ENCODE measurements at places on chromosomes 11 and 22.

DNA sequence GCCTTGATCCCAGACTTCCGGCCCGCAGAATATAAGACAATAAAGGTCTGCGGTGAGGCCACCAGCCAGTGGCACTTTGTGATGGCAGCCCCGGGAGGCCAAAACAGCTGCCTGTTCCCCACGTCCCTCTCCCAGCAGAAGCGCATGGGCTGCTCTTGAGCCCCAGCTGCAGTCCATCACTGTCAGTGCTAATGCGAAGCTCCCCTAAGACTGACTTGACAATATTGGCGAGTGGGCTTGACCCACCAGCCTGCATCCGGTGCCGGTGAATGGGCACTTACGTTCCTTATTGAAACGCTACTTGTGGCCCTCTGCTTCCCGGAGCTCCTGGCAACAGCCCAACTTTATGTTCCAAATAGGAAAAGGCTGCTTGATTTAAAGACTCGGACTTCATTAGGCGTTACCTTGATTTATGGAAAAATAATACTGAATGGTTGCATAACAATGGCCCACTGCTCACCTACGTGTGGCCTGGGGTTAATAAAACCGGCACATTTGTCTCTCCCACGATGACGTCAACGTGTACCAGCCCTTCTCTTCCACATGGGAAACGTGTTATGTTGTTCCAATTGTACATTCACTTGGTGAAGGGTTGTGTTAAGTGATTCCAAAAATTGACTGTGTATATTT, 93.4 kb upstream of the SEPTIN5 start:
- no peak for DNase-seq

DNA sequence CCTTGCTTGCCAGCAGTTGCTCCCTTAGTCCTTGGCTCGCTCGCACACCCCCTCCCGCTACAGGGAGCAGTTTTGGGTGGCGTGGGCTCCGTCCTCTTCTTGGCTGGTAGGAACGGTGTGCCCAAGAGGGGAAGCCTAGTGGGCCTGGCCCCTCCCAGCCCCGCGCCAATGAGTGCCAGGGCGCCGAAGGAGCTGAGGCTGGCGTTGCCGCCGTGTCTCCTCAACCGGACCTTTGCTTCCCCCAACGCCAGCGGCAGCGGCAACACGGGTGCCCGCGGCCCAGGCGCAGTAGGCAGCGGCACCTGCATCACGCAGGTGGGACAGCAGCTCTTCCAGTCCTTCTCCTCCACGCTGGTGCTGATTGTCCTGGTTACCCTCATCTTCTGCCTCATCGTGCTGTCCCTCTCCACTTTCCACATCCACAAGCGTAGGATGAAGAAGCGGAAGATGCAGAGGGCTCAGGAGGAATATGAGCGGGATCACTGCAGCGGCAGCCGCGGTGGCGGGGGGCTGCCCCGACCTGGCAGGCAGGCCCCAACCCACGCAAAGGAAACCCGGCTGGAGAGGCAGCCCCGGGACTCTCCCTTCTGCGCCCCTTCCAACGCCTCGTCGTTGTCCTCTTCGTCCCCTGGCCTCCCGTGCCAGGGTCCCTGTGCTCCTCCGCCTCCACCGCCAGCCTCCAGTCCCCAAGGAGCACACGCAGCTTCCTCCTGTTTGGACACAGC, 1.6 kb downstream of the C11orf87 start:
- DNase-seq, result peak; percentile 4

DNA sequence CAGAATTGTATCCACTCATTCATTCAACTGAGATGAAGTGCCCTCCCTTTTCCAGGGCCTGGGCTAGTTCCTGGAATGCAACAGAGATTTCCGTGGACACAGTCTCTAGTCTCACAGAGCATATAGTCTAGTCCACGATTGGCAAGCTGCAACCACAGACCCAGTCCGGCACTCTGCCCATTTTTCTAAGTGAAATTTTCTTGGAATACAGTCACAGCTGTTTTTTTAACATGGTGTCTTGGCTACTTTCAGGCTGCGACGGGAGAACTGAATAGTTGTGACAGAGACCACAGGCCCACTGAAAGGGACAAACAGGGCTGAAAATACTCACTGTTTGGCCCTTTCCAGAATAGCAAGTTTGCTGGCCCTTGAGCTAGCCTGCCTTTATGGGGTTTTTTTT, 29.2 kb downstream of the ALG12 start:
- no peak for DNase-seq

DNA sequence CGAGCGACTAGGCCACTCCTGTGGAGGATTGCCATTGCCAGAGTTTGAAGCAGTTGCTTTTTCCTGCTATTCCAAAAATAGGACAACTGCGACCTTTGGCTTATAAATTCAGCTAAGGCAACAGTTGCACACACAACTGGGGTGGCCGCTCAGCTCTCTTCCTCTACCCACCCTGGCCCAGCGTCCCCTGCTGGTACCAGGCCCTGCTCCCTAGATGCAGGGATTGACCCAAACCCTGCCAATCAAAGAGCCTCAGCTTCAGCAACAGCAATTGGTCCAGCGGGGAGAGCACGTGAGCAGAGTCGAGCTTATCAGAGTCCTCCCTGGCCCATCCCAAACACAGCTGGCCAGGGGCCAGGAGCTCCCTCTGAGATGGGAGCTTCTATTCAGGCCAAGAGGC, 22.0 kb upstream of the CABP2 start:
- DNase-seq, result no peak

DNA sequence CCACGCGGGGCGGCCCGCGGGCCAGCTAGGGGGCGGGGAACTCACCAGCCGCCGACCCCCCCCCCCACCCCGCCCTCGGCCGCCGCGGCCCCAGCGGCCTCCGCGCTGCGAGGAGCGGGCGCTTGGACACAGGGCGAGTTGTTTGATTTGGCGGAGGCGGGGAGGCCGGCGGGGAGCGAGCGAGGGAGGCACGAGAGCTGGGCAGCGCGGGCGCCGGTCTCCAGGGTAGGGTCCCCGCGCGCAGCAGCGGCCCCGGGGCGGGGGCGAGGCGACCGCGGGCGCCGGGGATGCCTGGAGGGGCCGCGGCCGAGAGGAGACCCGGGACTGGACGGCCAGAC, 64.4 kb downstream of the NAV2 start:
- no peak for DNase-seq

GRCh38 chr22:38881997-38882879, 10.2 kb upstream of the CBX6 start:
- DNase-seq, result no peak

GRCh38 chr11:16605389-16605893, 133.0 kb upstream of the C11orf58 start:
- DNase-seq, result peak; percentile 55

GRCh38 chr22:38735465-38736256, 20.1 kb downstream of the SUN2 start:
- DNase-seq, result no peak

DNA sequence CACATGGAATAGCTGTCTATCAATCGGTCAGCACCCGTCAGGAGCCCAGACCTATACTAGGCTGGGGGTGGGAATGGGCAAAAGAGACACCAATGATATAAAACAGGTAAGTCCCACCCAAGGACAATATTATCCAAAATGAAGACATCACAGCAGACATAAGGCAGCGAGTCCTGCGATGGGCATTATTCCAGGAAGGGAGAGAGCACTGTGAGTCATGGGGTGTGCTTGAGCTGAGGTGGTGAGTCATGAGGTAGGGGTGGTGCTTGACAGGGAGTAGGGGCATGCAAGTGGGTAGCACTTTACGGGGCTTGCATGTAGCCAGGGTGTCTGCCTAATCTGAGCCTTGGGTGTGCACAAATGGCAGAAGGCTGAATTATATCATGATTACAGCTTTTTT, 605.0 kb upstream of the CADM1 start:
- peak; percentile 77 for DNase-seq

DNA sequence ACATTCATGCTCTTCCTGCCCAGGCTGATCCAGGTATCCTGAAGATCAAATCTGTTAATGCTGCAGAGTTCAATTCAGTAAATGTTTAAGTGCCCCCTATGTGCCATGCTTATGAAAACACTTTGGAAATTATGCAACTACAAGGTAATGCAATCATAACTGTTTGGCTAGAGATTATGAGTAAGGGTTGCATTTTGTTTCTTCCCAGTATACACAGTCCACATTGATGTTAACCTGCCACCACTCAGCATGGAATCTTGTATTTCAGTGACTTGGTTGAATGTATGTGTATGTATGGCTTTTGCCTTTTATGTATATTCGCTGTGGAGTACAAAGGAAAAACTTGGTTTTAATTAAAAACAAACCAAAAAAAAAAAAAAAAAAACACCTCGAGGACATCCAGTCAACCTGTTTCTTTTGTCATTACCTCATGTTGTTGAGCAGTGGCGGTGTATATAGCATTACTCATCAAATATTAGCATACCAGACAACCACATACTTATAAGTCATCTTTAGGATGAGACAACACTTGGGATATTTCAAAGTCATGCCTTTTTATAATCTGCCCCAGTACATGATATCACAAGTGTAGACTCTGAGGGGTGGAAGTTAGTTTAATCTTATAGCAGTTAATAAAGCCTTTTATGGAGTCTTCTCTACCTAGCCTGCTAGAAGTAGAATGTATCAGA, 86.1 kb upstream of the HORMAD2 start:
- DNase-seq, result peak; percentile 89

DNA sequence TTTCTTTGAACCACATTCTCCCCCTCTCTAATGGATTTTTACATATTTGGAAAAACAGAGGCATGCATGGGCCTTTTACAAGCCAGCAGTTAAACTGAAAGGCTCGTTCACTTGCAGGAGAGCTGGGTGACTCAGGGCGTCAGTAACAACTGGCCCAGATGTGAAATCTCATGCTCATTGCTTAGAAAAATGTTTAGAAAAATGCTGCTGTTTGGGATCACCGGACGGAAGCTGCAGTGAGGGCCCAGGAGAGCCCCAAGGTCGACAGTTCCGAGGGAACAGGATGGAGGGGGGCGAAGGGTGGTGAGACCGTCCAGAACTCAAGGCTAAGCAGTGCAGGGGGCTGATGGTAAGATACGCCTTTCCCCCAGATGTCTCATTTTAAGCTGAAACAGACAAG, 41.7 kb upstream of the SMTN start:
- peak; percentile 51 for DNase-seq

DNA sequence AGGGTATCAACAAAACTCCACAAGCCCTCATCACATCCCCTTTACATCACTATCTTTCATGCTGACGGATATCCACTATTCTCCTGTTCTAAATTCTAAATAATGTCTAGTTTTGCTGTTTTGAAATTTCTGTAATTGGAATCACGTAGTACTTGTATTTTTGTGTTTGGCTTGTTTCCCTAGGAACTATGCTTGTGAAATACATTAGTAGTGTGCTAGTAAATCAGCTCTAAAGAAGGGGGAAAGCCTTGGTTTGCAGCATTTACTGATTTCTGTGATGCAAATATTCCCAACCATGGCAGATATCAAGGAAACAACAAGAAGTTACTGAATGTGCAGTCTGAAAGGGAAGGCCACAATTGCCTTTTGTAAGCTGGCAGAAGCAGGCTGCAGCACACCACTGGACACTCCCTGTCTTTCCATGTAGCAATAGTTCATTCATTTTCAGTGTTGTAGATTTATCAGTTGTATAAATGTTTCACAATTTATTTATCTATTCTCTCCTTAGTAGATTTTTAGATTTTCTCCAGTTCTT, 4.7 kb upstream of the FOLH1 start:
- no peak for DNase-seq

DNA sequence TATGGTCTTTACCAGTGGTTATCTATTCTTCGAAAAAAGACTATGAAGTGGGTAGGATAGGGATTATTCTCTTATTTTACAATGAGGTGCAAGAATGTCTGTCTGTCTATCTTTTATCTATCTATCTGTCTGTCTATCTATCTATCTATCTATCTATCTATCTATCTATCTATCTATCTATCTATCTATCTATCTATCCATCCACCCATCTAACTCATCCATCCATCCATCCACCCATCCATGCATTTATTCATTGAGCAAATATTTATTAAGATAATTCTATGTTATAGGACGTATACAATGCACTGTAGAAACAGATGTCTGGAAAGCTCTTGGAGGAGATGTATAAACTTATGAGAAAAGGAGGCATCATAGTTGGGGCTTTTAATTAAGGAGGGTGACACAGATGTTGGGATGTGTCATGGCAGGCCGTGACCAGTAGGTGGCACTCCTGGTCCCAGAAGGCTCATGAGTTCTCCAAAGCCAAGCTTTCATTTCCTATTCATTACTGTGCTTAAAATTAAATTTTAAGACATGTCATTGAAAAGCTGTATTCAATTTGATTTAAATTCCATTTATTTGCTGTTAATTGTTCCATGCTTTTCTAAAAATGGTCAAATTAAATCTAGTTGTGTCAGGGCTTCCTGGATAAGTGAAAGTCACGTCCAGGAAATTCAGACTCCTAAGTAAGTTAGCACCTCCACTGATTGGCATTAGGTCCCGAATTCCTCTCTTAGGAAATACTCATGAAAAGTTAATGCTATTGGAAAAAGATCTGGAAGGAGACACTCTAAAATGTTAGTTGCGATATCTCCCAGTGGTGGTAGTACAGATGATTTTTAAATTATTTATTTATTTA, 19.0 kb upstream of the E2F8 start:
- peak; percentile 49 for DNase-seq

GRCh38 chr11:3080733-3081385, 23.6 kb upstream of the CARS1 start:
- no peak for DNase-seq

GRCh38 chr22:44889255-44889878, 120.4 kb downstream of the PHF21B start:
- peak; percentile 9 for DNase-seq

Data from fibroblast of skin of right biceps (primary cell).